ENCODE measurements at places on chromosomes 1 and 21.

DNA sequence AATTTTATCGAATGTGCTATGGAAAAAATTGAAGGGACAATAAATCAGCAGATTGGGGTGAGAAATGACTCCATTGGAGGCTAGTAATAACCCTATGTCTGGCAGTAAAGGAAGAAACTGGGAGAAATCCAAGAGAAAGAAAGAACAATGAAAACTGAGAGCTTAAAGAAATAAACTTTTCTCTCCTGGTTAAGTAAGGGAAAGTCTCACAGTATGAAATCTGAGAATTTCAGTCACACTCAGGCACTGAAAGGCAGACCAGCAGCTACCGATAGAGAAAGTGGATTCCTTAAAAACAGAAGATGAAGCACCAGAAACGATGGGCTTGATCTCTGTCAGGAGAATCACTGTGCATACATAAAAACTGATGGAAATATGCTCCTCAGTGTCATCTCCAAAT, 404.2 kb downstream of the PLPP3 start:
- DNase-seq, result no peak

- DNase-seq, result no peak
Observed at GRCh38 chr1:181091309-181092040, 3.0 kb downstream of the IER5 start.

DNA sequence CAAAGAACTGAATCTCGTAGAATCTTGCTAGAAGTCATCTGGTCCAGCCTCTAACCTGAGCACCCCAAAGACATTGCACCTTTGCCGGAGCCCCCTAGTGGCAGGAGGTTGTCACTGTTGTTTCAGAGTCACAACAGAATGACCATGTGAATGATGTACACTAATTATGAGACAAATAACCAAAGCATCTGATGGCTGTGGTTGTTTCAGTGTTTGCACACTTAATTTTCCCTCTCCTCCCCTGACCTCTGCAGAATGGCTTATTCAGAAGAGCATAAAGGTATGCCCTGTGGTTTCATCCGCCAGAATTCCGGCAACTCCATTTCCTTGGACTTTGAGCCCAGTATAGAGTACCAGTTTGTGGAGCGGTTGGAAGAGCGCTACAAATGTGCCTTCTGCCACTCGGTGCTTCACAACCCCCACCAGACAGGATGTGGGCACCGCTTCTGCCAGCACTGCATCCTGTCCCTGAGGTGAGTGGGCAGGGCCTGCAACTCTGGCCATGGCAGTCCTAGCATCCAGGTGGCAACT, 26.4 kb downstream of the TRAF5 start:
- DNase-seq, result no peak

DNA sequence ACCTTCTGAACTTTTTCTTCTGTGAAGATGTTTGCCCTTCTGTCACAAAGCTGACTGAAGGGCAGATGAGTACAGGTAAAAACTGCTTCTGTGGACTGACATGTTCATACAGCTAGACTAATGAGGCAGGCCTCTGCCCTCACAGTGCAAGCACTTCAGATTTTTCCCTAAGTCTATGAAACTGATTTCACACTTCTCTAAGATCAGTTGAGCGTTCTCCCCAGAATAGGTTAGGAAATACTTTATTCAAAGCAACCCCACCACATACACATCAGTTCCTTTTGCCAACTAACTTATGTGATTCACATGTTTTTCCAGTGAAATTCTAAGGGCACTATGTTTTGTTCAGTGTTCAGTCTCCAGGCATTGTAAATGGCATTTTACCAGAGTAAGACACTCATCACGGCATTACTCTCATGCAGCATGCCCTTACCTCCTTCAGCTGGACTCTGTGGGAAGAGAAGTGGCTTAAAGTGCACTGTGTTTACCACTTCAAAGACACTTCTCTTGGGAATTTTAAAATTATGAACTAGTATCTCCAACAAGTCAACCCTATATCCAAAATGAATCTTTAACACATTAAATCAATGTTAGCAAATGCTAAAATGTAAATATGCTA, 5.4 kb upstream of the PSMG1 start:
- no peak for DNase-seq

- DNase-seq, result no peak
Observed at GRCh38 chr1:13675151-13675651, 24.8 kb upstream of the PRDM2 start.

GRCh38 chr1:27525296-27526272, 35.6 kb upstream of the WASF2 start:
- DNase-seq, result peak; percentile 19
